DMS 273 treated with DMSO at 0.1 percent for 48 hours (cell line): ENCODE measurements at places on chromosomes 1 and 21.

- DNase-seq, result no peak
These were observed 320.5 kb upstream of the NR5A2 start for GRCh38 chr1:199706826-199707606.

DNA sequence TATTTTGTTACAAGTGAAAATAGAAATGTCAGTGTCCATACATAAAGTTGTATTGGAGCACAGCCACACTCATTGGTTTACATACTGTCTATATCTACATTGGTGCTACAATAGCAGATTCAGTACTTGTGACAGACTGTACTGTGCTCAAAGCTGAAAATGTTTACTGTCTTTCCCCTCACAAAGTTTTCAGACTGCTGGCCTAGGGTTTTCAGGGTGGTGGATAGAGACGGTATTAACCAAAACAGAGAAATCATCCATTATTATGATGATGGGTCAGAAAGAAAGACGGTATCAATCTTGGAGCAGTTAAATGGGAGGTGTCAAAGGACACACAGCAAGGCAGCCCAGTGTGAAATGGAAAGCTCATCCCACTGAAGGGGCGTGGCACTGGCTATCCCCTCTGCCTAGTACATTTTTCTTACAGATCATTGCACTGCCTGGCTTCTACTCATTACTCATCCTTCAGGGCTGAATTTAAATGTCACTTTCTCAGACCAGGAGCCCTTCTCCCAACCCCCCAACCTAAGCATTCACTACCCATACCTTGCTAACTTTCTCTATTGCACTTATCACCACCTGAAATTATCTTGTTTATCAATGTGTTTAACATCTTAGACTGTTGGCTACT, 10.2 kb downstream of the JAK1 start:
- DNase-seq, result no peak

DNA sequence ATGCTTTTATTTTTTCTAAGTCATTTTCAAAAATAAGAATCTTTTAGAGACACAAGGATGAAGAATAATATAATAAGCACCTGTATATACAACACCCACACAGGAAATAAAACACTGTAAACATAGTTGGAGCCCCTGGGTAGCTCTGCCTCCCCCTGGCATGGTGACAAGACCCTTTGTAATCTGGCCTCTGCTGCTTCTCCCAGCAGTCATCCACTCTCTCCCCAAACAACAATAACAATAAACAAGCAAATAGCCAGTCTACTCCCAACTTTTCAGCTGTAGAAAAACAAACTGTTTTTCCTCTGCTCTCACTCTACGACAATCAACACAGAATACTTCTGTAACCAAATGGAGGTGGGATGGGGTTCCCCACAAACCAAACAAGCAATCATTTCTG, 110.1 kb downstream of the CSMD2 start:
- DNase-seq, result no peak

GRCh38 chr21:17460094-17460493, 52.7 kb upstream of the CXADR start:
- DNase-seq, result no peak

- no peak for DNase-seq
These were observed 230.0 kb downstream of the COP1 start for GRCh38 chr1:175976865-175977642.

DNA sequence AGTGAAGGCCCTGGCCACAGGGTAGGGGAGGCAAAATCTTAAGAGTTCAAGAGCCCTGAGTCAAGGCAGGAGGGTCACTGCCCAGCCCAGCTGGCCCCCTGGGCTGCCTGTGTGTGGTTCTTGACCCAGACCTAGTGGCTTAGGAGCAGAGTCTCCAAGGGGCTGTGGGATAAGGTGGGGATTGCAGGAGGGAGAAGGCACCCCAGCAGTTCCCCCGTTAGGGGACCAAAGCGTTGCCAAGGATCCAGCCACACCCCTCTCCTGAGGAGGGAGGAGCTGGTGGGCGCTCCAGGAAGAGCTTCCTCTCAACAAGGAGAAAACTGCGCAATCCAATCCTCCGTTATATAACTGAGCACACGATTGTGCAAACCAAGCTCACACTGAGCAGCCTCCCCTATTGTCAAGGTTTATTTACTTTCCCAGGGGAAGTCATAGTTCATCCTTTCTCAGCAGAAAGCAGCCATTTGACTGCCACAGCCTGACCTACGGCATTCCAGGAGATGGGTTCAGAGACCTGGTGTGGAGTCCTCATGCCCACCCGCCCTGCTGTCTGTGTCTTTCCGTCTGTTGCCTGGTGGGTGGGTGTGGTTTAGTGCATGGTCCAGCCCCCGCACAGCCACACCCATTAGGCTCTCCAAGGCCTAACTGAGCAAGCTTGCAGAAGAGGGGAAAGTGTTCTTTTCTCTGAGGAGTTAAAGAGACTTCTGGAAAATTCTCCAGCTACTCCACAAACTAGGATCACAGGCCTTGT, 3.5 kb downstream of the EPHX1 start:
- DNase-seq, result no peak

DNA sequence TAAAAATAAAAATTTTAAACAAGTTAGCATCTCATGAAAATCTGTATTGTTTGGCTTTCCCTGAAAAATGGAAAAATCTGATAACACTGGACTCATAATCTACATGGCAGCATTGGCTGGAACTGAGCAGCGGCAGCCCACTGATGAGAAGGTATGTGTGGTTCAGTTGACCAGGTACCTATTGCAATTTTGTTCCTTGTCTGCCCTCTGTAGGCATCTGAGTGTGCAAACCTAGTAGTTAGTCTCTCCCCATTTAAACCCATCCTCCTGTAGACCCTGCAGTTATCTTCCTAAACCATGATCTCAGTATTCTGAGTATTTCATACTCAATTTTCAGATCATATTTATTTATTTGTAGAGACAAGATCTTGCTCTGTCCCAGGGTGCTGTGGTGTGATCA, 59.4 kb upstream of the SERBP1 start:
- peak; percentile 53 for DNase-seq
